ENCODE measurements at places on chromosomes 11 and 22. TPM values are rescaled to one million over a fixed set of nuclear protein-coding genes. Genes with fewer than 3 reads are reported as not detected.

GRCh38 chr11:103010891-103011290, 55.4 kb upstream of the MMP13 start:
- DNase-seq, result no peak

- no peak for DNase-seq
These were observed 81.1 kb downstream of the LRRC32 start for GRCh38 chr11:76589477-76589876.

GRCh38 chr11:110112457-110112856, 19.3 kb downstream of the ZC3H12C start:
- DNase-seq, result no peak

GRCh38 chr11:2127482-2128129, 11.6 kb downstream of the IGF2 start:
- no peak for DNase-seq

- no peak for DNase-seq
These were observed 11.6 kb upstream of the RTN4R start for GRCh38 chr22:20279662-20280134.

GRCh38 chr11:29996016-29996415, 20.8 kb downstream of the KCNA4 start:
- no peak for DNase-seq

EIF3F gene
- 403 TPM for total RNA-seq

GRCh38 chr11:10920205-10920604, 62.4 kb upstream of the ZBED5 start:
- no peak for DNase-seq

ZBTB16 gene
- not detected for total RNA-seq

DNA sequence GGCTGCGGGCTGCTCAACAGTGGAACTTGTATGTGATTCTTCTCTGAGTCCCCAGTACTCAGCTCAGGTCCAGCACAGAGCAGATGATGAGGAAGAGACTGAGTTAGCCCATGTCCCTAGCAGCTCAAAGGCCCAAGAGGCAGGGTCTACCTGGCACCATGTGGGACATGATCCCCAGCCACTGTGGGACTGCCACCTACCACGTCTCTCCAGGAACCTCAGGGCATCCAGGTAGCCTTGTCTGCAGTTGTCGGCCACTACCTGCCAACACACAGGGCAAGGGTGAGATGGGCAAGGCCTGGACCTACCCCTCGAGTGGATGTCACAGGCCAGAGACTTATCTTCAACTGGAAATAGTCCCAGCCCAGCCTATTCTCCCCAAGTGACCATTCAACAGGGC, 4.4 kb downstream of the PNPLA5 start:
- no peak for DNase-seq

DNA sequence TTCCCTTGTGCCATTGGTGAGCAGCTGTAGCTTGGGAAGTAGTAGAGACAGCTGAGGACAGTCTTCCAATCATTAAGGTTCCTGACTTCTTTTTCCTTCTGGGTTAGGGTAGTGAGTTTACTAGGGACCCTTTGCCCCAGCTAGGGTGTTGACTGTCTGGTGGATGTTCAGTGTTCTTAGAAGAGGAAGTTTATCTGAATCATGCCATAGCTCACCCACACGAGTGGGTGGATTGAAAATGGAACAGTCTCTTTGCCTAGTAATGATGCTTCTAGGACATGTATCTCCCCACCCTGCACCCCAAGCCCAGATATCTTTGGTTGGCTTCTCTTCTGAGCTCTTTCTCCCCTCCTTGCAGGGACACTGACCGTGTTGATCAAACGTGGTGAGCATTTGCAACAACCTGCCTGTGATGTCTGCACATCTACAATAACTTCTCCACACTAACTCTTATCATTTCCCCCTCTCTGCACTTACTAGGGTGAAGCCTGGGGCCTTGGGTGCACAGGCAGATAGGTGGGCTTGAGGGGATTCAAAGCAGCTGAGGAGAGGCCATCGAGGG, 57.1 kb upstream of the HORMAD2 start:
- no peak for DNase-seq

DNA sequence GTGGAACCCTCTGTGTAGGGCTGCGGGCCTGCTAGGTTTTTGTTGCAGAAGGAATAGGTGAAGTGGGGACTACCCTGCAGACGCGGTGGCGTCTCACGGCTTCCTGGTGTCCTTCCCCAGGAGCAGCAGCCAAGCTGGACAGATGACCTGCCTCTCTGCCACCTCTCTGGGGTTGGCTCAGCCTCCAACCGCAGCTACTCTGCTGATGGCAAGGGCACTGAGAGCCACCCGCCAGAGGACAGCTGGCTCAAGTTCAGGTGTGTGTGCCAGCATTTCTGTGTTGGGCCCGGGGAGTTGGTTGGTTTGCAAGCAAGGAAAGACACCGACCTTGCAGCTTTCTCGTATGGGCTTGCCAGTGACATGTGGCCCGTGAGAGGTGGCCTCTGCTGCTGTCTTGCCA, 15.3 kb downstream of the TAB1 start:
- no peak for DNase-seq

- DNase-seq, result peak; percentile 46
These were observed 111.4 kb upstream of the TBCEL start for GRCh38 chr11:120912504-120912903.

- DNase-seq, result peak; percentile 63
These were observed 929 bp downstream of the PRDM10 start for GRCh38 chr11:130001461-130002351.

DNA sequence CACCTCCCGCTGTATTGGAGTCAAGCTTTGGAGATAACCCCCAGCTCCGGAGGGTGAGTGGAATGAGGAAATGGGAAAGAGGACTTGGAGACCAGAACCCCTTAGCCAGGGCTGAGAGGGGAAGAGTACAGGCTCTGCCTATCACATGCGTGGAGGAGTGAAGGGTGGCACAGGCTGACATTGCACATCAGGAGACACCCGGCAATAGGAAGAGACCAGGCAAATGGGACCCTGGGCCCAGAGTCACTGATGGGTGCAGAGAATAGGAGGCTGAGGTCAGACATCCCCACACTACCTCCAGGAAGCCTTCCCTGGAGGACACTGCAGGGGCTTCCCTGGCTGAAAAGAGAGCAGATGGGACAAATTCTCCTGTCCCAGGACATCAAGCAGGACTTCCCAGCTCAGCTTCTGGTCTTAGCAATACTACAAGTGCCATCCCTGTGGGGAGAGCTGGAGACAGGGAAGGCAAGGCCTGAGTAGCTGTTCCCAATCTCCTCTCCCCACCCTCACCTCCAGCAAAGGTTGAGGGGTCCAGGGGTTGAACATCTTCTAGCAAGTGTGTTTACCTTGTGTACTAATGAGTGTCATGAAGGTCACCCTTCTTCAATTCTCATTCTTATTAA, 160.7 kb downstream of the BUD13 start:
- DNase-seq, result no peak

WEE1 gene
- 237 TPM for total RNA-seq

GRCh38 chr11:113540416-113541330, 65.5 kb upstream of the DRD2 start:
- no peak for DNase-seq

- DNase-seq, result no peak
These were observed at the start of gene C11orf97 for GRCh38 chr11:94511932-94512781. TSS of gene C11orf97 (plus strand) at chr11:94512461. CDS start at chr11:94512529, 68 bp downstream.

GRCh38 chr22:46471901-46472721, 65.3 kb downstream of the CELSR1 start:
- DNase-seq, result no peak

DNA sequence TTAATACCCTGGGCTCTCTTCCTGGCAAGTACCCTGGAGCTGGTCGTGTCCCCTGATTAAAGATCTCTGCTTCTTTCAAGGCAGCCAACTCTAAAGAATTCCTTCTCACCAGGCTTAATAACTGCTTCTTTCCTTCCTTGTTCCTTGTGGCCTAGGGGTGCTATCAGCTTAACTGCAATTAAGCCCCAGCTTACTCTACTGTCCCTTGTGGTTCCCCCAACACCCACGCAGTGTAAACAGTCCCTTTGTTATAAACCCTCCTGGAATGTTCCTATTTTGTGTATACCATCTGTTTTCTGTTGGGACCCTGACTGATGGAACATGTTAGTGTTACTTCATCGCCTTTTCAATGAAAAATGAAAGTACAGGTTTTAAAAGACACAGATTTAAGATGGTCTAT, 126.4 kb upstream of the KIRREL3 start:
- no peak for DNase-seq

OPCML gene
- total RNA-seq, result not detected

CCDC34 gene
- 49.0 TPM for total RNA-seq

DNA sequence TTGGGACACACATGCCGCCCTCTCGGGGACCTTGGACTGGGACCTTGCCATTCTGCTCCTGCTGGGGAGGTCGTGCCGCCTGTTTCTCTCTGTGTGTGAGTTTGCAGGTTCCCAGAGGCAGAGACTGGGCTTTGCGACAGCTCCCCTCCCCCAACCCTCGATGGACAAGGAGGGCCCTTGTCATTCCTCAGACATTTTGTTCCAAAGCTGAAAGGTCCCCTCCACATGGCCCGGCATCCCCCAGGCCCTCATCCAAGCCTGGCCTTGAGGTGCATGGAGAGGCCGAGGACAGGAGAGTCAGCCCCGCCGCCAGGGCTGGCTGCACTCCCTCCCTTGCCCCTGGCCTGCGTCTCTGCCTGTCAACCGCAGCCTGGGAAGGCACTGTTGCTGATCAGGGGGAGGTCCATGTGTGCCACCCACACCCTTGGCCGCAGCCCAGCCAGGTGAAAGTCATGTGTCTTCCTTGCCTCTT, 25.6 kb downstream of the FADS2 start:
- no peak for DNase-seq

GRCh38 chr11:18307461-18308139, 14.3 kb downstream of the HPS5 start:
- DNase-seq, result no peak

DNA sequence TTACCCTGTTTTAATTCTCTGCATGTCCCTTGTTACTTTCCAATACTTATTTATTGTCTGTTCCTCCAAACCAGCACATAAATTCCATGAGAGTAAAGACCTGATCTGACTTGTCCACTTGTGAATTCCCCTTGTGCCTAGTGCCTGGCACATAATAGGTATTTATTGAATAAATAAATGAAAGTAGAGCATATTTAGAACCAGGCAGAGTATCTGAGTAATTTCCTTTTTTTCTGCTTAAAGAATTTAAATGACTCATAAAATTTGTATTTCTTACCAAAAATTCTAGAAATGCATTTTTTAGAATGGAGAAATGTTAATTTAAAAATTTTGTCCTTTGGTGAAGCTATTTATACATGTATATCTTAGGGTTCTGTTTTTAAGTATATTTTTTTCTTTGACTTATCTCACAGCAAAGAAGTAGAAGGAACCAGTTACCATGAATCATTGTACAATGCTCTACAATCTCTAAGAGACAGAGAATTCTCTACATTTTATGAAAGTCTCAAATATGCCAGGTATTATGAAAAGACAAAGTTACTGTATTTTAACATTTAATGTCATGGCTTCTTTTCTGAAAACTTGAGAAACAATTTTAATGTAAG, 96.8 kb downstream of the ATM start:
- DNase-seq, result no peak

CD3G gene
- total RNA-seq, result not detected

DNA sequence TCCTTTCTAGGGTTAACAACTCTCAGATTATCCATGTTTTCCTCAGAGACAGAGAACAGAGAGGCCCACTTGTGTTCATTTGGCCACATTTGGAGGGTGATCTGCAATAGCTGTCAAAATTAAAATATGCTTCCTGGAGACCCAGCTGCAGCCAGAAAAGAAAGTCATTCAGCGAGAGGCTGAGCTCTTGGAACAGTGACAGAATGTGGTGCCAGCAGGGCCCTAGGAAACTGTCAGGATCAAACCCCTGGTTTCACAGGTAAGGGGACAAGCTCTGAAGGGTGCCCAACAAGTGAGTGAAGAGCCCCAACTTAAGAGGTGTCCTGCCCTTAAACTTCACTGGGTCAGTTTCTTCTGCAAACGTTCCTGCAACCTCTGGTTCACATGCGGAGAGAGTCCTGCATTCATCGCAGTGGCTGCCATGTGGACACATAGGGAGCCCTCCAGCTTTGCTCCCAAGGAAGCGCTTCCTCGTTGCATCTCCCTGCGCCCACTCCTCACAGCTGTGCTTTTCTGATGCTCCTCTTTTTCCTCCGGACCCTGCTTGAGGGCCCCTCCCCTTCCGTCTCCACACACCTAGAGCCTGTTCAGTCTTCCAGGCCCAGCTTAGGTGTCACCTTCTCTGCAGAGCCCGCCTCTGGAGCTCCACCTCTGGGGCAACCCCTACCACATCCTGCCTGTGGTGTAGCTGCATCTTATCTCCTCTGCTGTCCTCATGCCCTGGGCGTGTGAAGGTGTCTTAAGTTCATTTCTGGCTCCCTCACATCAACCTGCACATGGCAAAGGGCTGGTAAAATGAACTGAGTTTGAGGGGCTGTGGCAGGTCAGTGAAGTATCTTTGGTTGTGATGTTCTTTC, 3.9 kb downstream of the UCP3 start:
- DNase-seq, result peak; percentile 44

TOMT gene
- total RNA-seq, result not detected

GRCh38 chr11:114017723-114018122, 41.8 kb upstream of the ZBTB16 start:
- no peak for DNase-seq

DNA sequence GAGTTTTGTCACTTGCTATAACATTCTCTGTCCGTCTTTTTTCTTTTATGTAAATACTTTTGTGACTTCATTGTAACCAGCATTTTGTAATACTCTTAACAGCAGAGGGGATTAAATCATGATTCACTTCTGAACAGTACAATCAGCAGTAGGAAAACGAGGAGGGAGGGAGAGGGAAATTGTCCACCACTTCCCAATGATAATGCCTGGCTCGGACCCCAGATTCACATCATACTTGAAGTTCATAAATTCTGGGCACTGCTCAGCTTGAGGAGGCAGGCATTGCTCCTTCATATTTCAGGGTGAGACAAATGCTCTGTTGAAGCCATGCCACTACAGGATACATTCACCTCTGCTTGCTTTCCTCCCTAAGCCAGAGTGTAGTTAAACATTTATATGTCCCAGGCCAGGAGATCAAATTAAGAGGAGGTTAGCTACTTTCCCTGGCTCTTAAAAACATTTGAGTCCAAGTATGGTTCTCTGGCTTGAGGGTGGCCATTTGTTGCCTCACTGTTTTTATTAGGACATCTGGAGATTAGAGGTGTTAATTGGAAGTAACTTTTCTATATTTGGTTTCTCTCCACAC, 129.0 kb upstream of the LDLRAD3 start:
- DNase-seq, result no peak

- no peak for DNase-seq
These were observed 50.3 kb downstream of the TUG1 start for GRCh38 chr22:31019191-31019930.

DNA sequence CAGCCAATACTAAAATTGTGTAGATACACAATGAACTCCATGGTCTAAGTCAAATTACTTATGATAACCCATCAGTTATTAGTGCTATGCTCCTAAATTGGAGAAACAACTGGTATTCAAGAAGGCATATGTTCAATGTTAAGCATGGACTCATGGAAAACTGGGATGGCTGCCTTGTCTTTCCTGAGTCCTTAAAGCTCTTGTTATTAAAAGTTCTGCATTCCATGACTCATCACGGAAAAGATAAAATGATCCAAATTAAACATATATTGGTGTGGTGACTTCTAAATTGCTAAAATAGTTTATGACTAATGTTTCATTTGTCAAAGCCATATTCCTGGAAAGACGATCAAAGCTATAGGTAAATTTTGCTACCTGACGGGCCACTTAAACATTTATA, 9.4 kb upstream of the EI24 start:
- DNase-seq, result no peak
